ENCODE measurements at places on chromosomes 7 and 10.

- no peak for DNase-seq
These were observed 211.3 kb downstream of the SKIDA1 start for GRCh38 chr10:21314111-21314626.

DNA sequence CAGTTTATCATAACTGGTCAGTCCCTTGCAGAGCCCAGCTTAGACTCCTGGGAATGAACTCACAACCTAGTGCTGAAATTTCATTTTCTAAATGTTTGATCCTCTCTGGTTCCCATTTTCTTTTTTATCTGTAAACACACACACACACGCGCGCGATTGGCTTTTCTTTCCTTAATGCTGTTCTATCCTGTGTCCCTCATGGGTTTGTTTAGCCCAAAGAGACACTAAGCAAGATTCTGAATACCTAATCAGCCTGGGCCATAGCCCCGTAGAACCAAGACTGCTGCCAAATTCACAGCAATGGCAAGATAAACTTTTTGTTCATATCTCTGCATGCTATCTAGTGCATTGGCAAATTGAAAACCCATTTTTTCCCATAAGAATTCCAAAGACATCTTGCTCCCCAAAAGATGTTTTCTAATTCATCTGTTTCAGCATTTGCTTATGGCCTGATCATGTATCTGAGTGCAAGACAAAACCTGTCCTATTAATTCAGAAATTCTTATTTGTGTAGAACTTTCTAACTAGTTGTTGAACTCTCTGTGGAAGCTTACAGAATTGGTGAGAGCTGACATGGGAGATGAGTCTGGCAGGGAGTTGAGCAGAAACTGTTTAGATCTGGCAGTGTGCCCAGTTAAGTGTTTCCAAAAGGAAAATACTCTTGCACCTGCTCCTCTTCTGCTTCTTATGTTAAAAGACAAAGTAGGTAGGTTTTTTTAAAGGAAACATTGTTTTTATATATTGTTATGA is 1.8 kb upstream of the IFIT1 start:
- DNase-seq = no peak

DNA sequence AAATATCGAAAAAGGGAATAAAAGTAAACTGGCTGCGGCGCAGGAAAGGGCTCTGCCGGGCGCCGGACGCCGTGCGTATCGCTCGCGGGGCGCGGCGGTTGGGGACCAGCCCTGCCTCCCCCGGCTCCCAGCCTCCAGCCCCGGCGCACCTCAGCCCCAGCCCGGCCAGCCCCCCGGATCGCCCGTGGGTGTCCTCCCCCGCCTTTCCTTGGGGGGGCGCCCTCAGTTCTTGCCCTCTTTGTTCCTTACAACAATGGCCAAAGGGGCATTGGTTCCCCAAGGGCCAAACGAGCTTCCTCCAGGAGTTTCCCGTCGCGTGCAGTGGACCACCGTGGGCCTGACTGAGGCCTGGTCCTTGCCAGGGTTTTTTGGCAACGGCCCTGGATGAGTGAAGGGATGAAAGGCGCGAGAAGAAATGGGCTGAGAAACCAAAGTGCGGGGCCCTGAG is 1.2 kb downstream of the MACROH2A2 start:
- DNase-seq = no peak

- DNase-seq = no peak
These were observed 35.9 kb upstream of the INHBA start for GRCh38 chr7:41738806-41739205.

DNA sequence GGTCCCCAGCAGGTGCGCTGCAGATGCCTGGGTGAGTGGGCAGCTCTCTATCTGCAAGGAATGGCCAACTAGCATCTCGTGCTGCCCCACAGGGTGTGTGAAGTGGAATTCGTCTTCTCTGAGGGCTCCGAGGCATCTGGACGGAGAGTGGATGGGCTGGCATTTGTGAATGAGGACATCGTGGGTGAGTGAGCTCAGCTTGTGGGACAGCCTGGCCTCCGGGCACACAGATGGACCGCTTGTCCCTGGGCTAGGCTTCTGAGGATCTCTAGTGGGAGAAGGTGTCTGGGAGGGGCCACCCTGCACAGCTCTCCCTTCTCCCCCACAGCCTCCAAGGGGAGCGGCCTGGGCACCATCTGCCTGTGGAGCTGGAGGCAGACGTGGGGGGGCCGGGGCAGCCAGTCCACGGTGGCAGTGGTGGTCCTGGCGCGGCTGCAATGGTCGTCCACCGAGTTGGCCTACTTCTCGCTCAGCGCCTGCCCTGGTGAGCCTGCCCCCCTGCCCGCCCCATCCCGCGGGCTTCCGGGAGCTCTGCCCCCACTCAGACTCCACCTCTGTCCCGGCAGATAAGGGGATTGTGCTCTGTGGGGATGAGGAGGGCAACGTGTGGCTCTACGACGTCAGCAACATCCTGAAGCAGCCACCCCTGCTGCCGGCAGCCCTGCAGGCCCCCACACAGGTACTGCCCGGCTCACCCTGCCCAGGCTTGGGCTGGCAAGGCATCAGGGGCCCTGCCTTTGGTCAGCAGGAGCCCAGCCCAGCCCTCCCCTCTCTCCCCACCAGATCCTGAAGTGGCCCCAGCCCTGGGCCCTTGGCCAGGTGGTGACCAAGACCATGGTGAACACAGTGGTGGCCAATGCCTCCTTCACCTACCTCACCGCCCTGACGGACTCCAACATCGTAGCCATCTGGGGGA is 6.3 kb downstream of the POLR2J start:
- no peak for DNase-seq

GRCh38 chr10:110017052-110017451 is 9.3 kb downstream of the ADD3 start:
- no peak for DNase-seq

- DNase-seq = no peak
These were observed 703 bp downstream of the RBP3 start for GRCh38 chr10:47348661-47349470.

DNA sequence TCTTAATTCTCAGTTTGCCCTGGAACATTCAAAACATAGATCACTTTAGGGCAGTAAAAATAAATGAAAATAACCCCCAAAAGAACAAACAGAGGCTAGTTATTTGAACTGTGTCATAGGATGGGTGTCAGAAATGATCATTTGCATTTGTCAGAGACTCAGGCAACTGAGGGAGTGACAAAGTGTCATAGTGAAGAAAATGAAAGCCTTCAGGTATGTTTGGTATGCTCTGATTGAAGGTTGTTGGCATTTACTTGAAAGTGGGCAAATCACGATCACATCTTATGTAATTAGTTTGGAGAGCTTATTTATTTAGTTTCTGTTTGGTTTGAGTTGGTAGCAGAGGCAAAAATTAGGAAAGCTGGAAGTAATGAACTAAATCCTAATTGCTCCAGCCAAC is 880.9 kb downstream of the ANKRD7 start:
- no peak for DNase-seq

- DNase-seq = no peak
These were observed 1588.8 kb downstream of the REEP3 start for GRCh38 chr10:65110009-65110408.

GRCh38 chr10:48249763-48250351 is 24.6 kb downstream of the FRMPD2 start:
- no peak for DNase-seq

DNA sequence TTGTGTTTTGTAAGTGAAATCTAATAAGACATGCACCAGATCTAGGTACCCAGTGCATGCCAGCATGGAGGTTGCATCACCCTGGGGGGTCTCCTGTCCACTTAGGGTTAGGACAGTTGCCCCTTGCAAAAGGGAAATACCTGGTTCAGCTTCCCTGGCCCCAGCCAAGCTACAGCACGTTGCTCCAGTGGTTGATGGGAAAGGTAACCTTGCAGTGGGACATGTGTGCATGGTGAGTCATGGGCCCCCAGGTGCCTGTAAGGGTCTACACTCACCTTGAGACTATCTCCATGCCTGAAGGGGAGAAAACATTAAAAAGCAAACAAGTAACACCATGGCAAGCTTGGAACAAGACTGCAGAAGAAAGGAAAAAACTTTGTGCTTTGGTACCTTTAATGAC is 143.9 kb downstream of the LSM5 start:
- DNase-seq = no peak

DNA sequence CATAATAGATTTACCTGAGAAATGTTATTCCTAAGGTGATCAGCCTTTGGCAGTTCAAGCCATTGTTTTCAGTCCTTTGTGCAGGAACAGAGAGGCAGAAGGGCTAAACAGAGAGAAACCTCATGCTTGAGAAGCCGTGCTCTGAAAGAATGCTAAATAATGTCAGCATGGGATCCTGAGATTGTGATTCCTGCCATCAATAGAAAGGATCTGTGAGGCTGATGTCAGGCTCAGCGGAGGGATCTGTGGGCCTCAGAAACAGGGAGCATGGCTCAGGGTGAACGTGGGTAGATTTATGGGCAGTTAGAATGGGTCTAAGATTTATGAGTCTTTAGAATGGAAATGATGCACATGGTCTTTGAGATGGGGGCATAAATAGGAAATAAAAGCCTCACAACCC is 439.2 kb upstream of the IGFBP3 start:
- DNase-seq = no peak

GRCh38 chr7:26370011-26370410 is 78.3 kb downstream of the SNX10 start:
- DNase-seq = no peak

DNA sequence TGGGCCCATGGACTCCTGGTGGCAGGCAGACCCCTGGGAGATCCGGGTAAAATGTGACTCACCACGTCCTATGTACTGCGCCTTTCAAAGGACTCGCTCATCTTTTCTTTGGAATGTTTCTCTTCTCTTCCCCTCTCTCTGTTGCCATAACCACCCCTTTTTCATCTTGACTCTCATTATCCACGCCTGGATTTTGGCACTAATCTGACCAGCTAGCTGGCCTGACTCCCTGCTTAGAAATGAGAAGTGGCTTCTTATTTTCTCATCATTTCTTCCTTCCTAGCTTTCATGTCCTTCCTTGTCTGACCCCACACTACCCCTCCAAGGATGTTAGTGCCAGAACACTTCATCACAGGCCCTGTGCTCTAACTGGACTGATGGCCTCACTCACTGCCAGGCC is 98.0 kb upstream of the FAM171A1 start:
- no peak for DNase-seq

- DNase-seq = peak; percentile 64
These were observed 78.9 kb downstream of the MKI67 start for GRCh38 chr10:128047351-128047750.

GRCh38 chr7:130935564-130936157 is 201.7 kb upstream of the KLF14 start:
- DNase-seq = no peak

GRCh38 chr10:119257899-119258419 is 50.6 kb downstream of the GRK5 start:
- DNase-seq = no peak

- no peak for DNase-seq
These were observed 265.9 kb downstream of the SNX13 start for GRCh38 chr7:17674166-17674942.

DNA sequence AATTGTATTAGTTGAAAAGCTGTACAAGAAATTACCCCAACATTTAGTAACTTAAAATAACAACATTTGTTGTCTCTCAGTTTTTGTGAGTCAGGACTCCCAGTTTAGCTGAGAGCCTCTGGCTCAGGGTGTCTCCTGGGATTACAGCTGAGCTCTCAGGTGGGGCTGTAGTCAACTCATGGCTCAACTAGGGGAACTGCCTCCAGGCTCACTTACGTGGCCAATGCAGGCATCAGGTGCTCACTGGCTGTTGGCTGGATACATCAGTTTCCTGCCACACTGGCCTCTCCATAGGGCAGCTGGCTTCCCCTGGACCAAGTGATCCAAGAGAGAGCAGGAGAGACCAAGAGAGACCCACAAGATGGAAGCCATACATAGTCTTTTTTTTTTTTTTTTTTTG is 17.5 kb downstream of the CCNY start:
- DNase-seq = no peak

GRCh38 chr10:5574642-5575131 is 49.9 kb downstream of the CALML3 start:
- DNase-seq = no peak

DNA sequence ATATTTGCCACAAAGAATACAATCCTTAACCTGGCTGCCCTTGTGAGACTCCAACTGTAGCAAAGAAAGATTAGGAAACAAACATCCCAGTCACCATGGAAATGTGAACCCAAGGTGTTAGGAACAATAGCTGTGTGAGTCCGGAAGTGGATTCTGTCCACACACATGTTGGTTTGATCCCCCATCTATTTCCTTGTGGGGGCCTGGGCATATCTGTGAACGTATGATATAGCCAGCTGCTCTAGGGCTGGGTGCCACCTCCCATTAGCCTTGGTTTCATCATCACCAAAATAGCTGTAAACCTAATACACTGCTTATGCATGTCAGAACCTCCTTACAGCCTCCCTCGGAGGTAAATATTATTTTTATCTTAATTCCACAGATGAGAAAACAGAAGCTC is 26.4 kb downstream of the GRK5 start:
- DNase-seq = no peak

DNA sequence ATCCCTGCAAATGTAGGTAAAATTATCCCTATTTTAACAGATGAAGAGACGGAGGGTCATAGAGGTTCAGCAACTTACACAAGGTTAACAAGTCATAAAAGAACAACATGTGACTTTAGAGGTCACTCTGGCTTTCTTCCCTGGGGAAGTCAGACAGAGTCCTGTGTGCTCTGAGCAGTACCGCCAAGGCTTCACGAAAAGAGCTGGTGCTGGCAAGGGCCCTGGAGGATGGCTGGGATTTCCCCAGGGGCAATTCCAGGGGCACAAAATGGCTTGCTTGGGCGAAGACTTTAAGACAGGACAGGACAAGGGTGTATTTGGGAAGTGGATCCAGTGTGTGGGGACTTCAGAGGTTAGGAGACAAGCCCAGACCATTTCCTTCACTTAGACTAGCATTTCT is 144.1 kb downstream of the PIP4K2A start:
- DNase-seq = no peak

DNA sequence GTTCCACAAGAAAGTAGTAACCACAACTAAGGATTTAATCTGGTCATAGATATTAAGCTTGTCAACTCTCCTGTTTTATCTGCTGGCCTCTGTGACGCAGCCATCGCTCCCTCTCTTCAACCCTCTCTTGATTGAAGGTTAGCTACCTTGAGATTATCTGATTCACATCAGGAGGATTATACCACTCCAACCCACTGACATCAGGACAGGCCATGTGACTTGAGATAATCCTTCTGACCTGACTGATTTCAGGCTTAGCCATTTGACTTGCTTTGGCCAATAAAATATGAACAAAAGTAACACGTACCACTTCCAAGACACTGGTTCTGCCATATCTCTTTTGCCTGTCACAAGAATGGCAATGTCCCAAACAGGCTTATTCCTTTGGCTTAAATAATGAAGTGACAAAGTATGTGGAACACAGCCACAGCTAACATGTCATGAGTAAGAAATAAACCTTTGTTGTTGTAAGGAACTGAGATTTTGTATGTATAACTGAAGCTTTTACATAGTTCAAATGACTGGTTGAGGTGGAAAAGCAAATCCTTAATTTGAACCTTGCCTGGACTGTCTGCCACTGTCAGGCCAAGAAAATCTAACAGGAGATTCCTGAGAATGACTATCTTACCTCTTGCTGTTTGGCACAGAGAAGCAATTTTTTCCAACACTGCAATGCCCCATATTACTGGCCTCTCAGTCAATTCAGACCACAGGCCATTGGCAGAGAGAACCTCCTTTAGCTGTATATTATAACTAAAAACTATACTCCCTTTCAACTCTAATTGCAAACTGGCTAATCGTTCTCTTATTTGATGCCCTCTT is 13.9 kb downstream of the ZNF438 start:
- no peak for DNase-seq

Measured in T-helper 1 cell (primary cell).